ENCODE measurements at places on chromosomes 5 and 9.

DNA sequence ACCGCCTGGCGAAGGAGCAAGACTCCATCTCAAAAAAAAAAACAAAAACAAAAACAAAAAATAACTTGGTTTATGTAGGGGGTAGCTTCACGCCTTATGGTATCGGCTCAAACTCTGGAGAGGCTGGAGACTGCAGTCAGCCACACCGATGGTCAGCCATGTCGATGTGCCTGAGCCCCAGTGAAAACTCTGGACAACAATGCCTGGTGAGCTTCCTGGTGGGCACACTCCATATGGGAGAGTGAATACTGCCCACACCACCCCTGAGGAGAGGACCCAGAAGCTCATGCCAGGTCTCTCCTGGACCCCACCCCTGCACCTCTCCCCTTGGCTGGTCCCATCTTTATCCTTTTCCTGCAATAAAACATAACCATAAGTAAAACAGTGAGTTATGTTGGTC, 19.6 kb downstream of the IPPK start:
- peak; percentile 82 for DNase-seq

DNA sequence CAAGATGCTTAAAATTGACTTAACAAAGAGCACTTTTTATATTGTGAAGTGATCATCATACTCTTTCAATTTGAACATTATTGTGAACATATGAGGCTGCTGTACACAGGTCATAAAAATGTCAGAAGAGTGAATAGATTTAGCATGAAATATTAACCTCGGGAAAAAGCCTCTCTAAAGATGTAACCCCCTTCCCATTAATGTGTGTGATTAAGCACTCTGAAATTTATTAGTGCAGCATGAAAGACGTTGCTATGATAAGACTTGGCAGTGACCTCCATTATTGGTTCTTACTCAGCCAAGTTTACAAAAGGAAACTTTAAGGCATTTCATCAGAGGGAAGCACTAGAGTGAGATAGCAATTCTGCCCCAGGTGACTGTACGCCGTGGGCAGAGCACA, 326.5 kb downstream of the NTRK2 start:
- no peak for DNase-seq

DNA sequence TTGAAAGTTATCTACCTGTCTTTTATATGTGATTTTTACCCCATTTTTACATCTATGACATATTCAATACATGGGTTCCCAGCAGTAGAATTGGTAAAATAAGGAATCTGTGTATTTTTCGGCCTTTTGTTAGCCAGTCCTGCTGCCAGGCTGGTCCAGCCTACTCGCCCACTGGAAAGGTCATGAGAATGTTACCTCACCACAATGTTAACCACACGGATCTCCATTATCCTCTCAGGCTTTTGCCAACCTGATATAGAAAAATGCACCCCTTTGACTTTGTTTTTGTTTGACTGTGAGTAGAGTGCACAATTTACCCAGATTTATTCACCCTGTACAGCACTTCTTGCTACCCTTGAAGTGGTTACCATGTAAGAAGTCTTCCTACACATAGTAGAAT, 167.2 kb downstream of the CTNND2 start:
- DNase-seq = no peak

- DNase-seq = peak; percentile 43
Measured at GRCh38 chr9:135530146-135530545, 8.9 kb downstream of the LCN1 start.

GRCh38 chr9:86036555-86036954, 62.8 kb downstream of the GOLM1 start:
- DNase-seq = no peak

DNA sequence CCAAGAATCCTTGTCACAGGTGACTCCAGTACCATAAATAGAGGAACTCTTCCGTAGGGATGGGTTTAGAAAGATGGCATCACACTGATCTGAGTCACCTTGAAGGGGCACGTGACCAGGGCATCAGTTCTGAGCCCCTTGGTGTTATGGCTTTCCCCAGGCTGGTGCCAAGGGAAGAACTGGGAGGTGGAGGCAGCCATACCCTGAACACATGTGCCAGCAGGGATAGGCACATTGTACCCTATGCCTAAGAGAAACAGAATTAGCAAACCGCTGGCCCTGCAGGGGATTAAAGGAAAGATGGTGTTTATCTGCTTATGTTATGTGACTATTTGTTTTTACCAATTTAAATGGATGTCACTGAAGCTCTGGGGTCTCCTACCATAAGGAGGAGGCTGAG, 196.2 kb downstream of the RGS3 start:
- DNase-seq = peak; percentile 41

DNA sequence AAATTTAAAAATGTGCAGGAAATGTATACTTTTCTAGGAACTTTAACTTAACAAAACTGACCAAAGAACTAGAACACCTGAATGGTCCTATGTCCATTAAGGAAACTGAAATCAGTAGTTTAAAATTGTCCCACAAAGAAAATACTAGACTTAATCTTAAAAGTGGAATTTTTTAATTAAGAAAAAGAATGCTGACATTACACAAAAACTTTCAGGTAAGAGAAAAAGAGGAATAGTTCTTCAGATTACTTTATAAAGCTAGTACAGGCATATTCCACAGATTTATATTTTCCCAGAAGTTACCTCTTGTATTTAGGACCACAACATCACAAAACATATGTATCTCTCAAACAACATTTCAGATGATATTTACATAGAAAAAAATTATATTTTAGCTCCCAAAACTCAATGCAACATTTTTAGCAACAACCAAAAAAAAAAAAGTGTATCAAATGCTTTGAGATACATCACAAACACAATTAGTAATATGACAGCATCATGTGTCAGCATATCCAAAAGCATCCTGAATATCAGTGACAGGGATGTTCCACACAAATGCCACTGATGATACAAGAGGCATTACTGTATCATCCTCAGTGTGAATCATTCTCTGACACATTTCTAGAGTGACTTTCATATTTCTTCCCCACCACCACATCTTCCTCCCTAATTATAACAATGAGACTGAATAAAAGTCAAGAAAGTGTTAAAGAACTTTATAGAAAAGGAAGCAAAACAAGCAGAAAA, 264.0 kb downstream of the EPB41L4A start:
- no peak for DNase-seq

- peak; percentile 26 for DNase-seq
Measured at GRCh38 chr9:33837138-33837537, 20.2 kb downstream of the UBE2R2 start.

DNA sequence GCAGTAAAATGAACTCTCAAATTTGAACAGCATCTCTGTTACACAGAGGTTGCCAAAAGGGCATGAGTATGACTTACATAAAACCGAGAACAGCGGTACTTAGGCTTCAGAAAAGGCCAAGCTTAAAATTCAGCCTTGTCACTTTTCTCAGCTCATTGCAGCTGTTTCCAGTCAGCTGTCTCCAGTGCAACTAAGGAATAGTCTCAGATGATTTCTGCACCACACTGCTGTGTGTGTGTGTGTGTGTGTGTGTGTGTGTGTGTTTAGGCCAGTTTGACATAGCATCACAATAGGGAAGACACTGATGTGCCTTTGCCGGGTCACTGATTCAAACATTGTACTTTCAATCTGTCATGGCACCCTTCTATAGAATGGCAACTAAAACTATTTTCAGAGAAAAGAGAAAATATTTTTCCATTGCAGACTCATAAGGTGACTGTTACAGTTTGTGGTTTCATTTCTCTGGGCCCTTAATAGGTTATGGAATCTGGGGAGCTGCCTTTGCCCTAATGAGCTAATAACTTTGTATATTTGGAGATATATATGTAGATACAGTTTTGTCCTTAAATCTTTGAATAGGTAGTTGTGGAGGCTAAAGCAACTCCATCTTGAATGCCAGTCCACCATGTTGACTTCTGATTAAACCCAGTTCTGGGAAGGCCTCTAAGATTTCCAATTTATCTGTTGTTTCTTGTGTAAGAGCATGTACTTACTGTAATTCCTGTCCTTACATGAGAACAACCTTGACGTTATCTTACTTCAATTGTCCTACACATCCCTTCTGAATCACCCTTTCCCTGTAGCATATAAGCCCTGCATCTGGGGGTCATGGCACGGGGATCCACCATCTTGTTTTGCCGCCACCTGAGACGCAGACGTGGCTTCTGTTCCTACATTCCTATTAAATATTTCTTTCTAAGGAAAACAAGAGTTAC, 4.5 kb downstream of the LSM11 start:
- DNase-seq = no peak

DNA sequence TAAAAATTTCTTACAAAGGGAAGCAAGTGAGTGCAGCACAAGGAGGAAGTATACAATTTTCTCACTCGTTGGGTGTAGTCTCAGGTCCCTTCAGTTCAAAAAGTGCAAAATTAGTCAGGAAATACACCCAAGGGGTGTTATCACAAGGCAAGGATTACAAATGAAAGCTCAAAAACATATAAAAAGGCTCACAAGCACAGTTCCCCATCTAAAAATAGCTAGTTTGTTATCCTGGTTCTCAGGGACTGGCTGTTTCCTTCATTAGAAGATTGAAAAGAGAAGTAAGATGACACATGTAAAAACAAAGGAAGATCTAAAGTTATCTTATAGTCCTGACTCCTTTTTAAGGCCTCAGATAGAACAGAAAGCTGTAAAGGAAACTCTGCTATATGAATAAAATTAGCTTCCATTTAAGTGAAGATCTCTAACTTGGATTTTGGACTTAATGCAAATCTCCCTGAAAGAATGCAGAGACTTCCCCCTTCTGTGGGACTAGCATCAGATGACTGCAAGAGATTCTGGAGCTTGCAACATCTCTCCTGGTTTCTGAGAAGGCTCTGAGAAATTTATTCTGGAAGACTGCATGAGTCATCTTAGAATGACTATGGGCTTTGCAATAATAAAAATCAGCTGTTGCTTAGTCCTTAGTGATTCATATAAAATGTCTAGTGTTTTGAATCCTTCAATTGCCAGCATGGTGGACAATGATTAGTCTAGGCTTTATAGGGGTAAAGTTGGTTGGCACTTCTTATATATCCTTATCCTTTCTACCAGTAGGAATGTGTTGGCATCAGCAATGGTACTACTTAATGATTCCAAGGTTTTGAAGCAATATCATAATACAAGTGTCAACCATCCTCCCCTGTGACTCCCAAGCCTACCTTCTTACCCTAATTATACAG, 25.4 kb downstream of the DAB2 start:
- DNase-seq = no peak

GRCh38 chr5:131381777-131382176, 117.9 kb downstream of the CDC42SE2 start:
- no peak for DNase-seq

DNA sequence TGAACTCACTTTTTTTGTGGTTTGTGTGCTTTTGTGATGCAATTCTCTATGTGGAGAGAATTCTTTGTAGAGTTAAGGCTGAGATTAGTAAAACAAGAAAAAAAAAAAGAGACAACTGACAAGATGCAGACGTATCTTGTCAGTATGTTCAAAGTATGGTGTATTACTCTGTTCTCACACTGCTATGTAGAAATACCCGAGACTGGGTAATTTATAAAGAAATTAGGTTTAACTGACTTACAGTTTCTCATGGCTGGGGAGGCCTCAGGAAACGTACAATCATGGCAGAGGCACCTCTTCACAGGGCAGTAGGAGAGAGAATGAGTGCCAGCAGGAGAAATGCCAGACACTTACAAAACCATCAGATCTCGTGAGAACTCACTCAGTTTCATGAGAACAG, 475.2 kb upstream of the CDH18 start:
- DNase-seq = no peak

GRCh38 chr5:83517072-83517687, 45.6 kb downstream of the VCAN start:
- no peak for DNase-seq

- no peak for DNase-seq
Measured at GRCh38 chr5:99247346-99247745, 318.5 kb upstream of the CHD1 start.

GRCh38 chr5:109844695-109845094, 155.0 kb downstream of the MAN2A1 start:
- DNase-seq = no peak

GRCh38 chr5:83378624-83379289, 92.8 kb upstream of the VCAN start:
- no peak for DNase-seq

GRCh38 chr5:3121813-3122212, 370.3 kb upstream of the IRX2 start:
- DNase-seq = no peak

- DNase-seq = no peak
Measured at GRCh38 chr5:160306696-160307095, 5.7 kb downstream of the CCNJL start.

DNA sequence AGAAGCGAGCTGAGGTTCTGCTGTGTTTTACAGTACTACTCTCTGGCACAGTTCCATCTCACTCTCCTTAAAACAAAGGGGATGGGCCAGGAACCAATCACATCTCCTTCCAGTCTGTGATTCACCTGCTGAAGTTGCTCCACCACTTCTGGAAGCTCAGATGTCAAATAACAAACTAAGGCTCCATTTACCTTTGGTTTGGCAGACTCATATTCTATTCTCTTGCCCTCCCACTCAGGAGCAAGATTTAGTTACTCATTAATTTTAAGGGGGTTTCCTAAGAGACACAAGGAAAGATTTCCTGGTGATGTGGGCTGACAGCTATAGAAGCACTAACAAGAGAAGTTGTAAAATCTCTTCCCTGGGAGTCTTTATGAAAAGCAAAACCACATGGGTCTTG, 37.8 kb upstream of the KIF2A start:
- DNase-seq = no peak

GRCh38 chr5:16992006-16992405, 55.9 kb upstream of the MYO10 start:
- no peak for DNase-seq

GRCh38 chr9:88816591-88816990, 174.7 kb upstream of the S1PR3 start:
- no peak for DNase-seq

DNA sequence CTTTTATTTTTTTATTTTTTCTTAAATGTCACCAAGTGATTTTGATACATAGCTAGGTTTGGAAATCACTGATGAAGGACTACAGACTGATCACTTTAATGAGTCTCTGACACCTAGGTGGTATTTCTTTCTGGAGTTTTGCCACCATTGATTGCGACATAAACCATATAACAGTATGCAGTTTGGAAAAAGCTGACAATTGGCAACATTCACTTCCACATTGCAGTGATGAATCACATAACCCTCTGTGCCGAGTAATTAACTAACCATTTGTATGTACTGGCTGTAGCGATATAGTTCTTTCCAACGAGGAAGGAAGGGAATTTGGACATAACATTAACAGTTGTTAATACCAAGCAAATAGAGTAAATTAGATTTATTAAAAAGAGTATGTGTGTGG, 222.9 kb upstream of the EFNA5 start:
- no peak for DNase-seq

GRCh38 chr5:158545949-158546530, 553.7 kb downstream of the EBF1 start:
- DNase-seq = no peak
